ENCODE measurements at places on chromosomes 6 and 20. TPM values are rescaled to one million over a fixed set of nuclear protein-coding genes. Genes with fewer than 3 reads are reported as not detected.

GRCh38 chr6:34696189-34696738 is 303 bp downstream of the ILRUN start:
- no peak for DNase-seq

The SLA2 gene
- not detected for polyA plus RNA-seq

DNA sequence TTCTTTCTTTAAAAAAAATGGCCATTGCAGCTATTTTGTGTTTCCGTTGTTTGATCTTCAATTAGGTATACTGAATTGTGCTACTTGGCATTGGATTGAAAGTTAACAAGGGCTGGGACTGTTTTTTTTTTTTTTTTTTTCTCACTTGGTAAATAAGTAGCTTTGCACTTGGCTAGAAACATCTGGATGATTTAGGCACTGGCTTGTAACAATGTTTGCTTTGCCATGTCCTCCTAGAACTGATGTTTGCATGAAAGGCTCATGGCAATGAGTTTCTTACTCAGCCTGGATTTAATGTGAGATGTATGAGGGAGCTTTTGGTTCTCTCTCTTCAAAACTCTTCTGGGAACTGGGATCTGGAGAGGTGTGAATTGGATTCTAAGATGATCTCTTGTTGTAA is 414.1 kb downstream of the CDH26 start:
- no peak for DNase-seq

DNA sequence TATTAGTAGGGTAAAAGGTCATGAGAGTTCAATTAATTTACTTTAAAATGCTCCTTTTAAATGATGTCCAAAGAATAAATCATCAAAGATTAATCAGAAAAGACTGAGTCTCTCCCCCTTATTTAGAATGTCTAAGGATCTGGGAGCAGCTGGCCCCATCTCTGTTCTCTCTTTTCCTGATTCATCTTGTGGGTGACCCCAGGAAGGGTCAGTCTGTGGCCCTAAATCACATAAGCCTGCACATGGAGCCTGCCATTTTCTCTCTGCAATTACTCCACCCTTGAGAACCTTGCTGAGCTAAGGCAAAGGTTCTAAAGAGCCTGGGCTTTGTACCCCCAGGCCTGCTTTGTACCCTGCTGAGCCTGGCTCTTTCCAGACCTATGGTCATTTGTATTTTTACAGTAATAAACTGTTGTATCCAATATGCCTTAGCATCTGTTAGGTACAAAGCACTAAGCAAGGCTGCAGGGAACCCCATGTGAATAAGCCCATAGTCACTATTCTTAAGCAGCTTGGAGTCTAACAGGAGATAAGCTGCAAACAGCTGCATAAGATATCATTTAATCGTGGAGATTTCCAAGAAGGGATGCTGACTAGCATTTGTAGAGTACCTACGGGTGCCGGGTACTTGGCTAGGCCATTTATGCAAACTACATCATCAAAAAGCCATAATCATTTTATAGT is 431.0 kb upstream of the MARCKS start:
- DNase-seq: no peak

GRCh38 chr6:44733868-44734267 is 346.4 kb downstream of the CDC5L start:
- no peak for DNase-seq

The NRN1 gene
- 0.35 TPM for polyA plus RNA-seq

DNA sequence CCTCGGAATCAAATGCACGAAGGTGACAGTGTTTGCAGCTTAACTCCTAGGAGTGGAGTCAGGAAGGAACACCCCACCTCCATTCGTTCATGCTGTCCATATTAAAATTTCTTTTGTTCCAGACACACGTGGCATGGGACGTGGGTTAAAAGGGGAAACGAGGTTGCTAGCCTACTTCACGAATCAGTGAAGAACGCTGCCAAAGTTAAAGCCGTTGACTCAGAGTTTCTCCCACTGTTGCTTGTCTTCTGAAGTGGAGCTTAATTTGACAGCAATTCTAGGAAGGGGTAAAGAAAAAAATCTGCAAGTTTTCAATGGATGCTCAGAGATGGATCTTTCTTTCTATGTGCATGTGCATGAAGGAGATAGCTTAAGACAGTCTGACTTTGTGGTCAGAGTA is 499.1 kb downstream of the CD83 start:
- no peak for DNase-seq

- DNase-seq: no peak
These were observed 241.8 kb downstream of the TTLL2 start for GRCh38 chr6:167566711-167567141.

- DNase-seq: no peak
These were observed 290.0 kb upstream of the SUPT3H start for GRCh38 chr6:45667766-45668165.

- DNase-seq: no peak
These were observed 100.1 kb downstream of the TNFRSF21 start for GRCh38 chr6:47209632-47210031.
